Hematopoietic multipotent progenitor cell treated with erythropoietin and hydrocortisone succinate and interleukin-3 and kit ligand, for 4 days (in vitro differentiated cells): ENCODE measurements at places on chromosomes 12 and 14.

GRCh38 chr12:18837025-18837424 lies 99.1 kb downstream of the CAPZA3 start:
- no peak for DNase-seq

- DNase-seq = no peak
Observed at GRCh38 chr12:2301531-2302461, 249.0 kb downstream of the CACNA1C start.

GRCh38 chr12:53677800-53678148 lies 1.9 kb upstream of the ATP5MC2 start:
- no peak for DNase-seq

GRCh38 chr12:57519796-57520052 lies 590 bp downstream of the DDIT3 start:
- DNase-seq = peak; percentile 61

DNA sequence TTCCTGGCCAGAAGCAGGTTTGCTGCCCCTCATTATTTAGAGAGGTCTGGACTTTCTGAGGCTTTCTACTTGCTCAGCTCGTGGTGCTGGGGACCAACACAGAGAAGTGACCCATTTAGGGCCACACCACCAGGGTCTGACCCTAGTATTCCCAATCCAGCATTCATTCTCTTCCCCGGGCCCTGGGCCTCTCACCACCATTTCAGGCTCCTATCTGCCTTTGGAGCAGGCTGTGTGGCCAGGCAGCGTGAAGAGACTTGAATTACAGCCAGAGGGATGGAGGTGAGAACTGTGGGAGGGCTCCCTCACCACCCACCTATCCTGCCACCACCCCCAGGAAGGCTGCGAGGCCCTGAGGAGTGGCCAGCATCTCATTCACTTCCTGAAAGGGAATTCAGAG lies 24.6 kb downstream of the FAM222A start:
- no peak for DNase-seq

- DNase-seq = no peak
Observed at GRCh38 chr12:130366159-130366558, 28.5 kb downstream of the PIWIL1 start.

DNA sequence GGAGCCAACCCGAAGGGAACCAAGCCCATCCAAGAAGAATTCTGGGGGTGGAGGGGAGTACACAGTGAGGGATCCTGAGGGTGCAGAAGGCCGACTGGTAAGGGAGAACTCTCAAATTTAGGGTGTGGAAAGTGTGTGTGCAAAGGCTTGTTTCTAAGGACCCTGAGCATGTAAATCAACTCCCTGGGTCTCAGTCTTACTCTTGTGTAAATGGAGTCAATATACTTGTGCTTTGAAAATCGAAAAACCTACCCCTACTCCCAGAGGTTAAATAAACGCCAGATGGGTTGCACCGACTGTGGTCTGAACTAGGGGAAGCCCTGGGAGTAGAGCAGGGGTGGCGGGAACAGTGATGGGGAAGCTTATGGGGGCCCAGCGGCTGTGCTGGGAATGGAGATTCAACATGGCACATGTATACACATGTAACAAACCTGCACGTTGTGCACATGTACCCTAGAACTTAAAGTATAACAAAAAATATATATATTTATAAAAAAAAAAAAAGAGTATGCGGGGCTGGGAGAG lies 6.0 kb downstream of the B4GALNT1 start:
- DNase-seq = no peak

- DNase-seq = peak; percentile 4
Observed at GRCh38 chr12:102543494-102544485, 63.4 kb upstream of the IGF1 start.

DNA sequence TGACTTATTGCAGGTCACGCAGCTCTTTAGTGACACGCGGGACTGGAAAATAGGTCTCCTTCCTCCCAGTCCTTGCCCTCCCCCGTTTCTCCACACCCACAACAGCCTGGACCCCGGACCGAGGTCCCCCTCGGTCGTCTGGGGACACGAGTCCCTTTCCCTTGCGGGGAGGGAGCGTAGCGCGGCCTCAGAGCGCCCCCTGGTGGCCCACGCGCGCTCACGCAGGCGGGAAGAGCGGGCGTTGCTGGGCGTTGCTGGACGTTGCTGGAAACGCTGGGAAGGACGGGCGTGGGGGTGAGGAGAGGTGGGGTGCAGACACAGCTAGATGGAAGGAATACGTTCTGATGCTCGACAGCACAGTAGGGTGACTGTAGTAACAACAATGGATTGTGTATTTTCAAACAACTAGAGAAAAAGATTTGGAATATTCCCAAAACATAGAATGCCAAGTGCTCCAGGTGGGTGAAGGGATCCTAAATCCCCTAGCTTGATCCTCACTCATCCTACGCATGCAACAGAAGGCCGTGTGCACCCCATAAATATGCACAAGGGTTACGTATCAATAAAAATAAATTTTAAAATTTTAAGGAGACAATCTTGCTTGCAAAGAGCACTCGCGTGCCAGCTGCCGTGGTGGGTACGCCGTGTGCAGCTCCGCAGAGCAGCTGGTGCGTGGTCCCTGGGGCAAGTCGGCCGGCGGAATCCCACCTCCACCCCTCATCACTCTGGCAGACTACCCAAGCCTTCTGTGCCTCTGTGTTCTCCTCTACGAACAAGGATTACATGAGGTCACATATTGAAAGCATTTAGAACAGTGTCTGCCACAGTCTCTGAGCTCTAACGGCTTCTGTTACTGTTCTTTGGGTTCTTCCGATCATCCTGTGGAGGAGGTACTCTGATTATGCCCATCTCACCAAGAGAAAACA lies 87.4 kb downstream of the B4GALNT3 start:
- peak; percentile 82 for DNase-seq
